ENCODE measurements at places on chromosomes 6 and 20.

DNA sequence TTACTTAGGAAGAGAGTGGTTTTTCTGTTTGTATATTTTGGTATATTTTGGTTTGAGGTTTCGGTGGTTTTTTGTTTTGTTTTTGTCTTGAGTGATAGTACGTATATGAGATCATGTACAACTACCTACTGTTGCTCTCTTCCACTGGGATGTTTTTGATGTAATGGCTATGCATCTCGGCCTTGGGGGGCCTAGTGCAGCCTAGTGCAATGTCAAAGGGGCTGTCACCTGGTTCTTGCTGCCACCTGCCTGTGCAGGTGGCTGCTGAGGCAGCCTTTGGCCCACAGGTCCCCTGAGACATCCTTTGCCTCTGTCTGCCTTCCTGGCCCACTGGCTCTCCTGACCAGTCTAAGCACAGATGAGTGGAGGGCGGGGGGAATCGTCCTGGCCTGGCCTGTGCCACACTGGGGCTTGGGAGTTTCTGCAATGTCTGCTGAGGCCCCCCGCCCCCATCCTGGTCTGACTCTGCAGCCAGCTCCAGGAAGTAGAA lies 546.6 kb downstream of the CD83 start:
- no peak for DNase-seq

DNA sequence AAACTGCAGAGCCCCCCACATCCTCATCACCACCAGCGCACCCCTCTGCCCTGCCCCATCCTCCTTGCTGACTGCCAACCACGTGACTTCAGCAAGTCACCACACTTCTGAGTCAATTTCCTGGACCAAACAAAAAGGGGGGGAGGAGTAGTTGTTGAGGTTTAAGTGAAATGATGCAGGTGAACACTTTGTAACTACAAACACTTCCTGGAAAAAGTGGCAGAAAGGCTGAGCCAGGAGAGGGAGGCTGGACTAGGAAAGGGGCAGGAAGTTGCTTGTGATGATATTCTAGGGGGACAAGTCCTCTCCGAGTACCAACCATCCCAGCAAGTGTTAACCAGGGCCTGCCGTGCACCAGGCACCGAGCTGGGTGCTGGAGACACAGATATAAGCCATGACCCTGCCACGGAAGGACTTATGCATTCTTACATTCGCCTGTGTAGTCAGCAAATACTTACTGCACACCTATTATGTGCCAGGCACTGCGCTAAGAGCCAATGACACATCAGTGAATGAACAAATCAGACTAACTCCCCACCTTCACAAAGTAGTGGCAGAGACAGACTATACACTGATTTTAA lies 67.3 kb downstream of the PREX1 start:
- DNase-seq: no peak

GRCh38 chr6:151869787-151870186 lies 62.3 kb downstream of the ESR1 start:
- DNase-seq: no peak

- DNase-seq: peak; percentile 94
Observed at GRCh38 chr6:16766043-16766536, 4.8 kb upstream of the ATXN1 start.

DNA sequence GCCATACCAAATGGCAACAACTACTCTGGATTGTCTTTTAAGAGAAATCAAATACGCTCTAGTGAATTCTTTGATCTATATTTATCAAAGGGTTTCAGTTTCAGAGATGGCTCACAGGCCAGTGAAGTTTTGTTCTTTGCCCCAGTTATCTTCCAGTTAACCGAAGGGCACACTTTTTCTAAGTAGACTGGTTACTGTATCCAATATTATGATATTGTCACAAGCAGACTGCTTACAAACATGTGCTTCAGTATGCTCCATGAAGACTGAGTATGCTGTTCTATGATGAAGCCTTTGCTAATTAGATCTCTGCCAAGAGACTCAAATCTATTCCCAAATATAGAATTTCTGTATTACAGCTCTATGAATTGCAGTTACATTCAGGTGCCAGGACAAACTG lies 181.1 kb downstream of the REV3L start:
- DNase-seq: no peak

DNA sequence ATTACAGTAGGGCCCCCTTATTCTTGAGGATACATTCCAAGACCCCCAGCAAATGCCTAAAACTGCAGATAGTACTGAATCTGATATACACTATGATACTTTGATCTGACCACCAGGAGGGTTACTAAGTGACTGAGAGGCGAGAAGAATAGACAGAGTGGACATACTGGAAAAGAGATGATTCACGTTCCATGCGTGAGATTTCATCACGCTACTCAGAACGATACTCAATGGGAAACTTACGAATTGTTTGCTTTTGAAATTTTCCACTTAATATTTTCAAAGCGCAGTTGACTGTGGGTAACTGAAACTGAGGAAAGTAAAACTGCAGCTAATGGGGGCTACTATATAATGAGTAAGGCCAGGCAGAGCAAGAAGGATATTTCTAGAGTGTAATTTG lies 60.8 kb downstream of the STX11 start:
- DNase-seq: no peak

GRCh38 chr20:5354901-5355300 lies 38.1 kb upstream of the PROKR2 start:
- peak; percentile 5 for DNase-seq

- peak; percentile 23 for DNase-seq
Observed at GRCh38 chr6:1767481-1768246, 157.9 kb downstream of the FOXC1 start.

- no peak for DNase-seq
Observed at GRCh38 chr6:104816125-104816524, 43.6 kb downstream of the HACE1 start.

DNA sequence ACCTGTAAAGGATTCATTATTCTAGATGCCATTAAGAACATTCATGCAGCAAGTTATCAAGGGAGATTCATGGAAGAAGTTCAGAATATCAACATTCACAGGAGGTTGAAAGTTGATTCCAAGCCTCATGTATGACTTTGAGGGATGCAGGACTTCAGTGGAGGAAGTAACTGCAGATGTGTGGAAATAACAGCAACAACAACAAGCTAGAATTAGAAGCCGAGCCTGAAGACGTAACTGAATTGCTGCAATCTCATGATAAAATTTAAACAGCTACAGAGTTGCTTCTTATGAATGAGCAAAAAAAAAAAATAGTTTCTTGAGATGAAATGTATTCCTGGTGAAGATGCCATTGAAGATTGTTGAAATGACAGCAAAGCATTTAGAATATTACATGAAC lies 73.3 kb upstream of the NXT1 start:
- no peak for DNase-seq

- no peak for DNase-seq
Observed at GRCh38 chr20:30485331-30486102, 771.9 kb upstream of the DEFB115 start.

DNA sequence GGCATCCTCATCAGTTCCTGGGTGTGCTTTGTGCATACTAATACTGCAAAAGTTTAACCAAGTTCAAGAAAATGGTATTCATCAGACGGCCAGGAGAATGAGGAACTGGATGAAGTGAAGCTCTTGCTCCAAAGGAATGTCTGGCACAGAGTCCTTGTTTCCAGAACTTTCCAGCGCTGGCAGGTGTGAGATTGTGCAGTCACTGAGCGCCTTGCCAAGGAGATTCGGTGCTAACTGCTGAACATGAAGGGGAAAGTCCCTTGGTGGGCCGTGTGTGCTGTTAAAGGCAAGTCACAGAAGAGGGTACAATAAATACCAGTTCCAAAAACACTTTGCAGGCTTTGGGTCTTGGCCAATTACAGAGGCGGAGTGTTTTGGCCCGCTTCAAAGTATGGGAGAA lies 262.3 kb upstream of the SOX4 start:
- DNase-seq: no peak

- no peak for DNase-seq
Observed at GRCh38 chr20:19769507-19769906, 11.4 kb downstream of the RIN2 start.

DNA sequence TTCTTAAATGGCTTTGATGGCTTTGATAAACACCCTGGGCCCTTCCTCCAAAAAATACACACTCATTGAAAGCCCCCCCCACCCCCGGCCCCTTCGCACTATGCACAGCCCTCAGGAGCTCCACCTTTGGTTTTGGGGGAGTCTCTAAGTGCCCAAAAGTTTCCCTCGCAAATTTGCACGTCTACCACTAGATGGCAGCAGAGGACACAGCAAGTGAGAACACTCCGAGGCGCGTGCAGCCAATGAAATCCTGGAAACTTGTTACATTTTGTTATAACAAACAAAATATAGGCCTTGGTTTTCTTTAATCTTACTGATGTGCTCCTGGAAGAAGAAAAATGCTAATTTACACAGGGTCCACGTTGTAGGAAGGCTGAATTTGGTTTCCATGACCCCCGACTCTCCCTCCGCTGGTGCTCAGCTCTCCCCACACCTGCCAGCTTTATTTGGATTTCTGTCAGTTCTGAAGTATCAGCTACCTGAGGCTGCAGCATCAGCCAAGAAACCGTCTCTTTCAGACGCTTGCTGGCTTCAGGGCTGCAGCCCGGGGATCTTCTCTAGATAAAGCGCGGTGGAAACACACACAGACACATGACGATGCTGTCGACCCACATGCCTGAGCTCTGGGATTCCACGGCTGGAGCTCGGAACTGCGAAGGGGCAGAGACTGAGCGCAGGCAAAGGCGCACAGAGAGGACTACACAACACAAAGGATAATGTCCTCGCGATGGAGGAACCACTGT lies 148.3 kb upstream of the RPS6KA2 start:
- peak; percentile 70 for DNase-seq

GRCh38 chr20:62063315-62063980 lies 2.2 kb downstream of the TAF4 start:
- DNase-seq: peak; percentile 64

- no peak for DNase-seq
Observed at GRCh38 chr20:4370851-4371250, 350.9 kb upstream of the PRND start.

GRCh38 chr6:168231393-168231957 lies 88.1 kb downstream of the DACT2 start:
- no peak for DNase-seq

DNA sequence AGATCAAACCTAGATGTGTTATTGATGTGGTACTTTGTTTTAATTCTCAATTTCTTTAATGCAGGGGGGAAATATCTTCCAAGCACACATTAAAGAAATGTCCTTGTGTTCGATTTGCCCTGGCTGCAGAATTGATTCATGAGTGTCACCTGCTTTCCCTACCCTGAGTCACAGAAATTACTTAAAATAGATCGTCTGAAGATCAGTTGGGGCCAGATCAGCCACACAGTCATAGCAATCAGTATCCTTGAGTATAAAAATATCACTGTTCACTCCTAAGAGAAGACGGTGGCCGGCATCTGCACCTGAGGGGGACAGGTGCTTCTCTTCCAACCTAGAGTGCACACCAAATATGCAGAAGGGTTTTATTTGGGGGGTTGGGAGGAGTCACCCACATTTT lies 115.2 kb upstream of the RIN2 start:
- DNase-seq: no peak

DNA sequence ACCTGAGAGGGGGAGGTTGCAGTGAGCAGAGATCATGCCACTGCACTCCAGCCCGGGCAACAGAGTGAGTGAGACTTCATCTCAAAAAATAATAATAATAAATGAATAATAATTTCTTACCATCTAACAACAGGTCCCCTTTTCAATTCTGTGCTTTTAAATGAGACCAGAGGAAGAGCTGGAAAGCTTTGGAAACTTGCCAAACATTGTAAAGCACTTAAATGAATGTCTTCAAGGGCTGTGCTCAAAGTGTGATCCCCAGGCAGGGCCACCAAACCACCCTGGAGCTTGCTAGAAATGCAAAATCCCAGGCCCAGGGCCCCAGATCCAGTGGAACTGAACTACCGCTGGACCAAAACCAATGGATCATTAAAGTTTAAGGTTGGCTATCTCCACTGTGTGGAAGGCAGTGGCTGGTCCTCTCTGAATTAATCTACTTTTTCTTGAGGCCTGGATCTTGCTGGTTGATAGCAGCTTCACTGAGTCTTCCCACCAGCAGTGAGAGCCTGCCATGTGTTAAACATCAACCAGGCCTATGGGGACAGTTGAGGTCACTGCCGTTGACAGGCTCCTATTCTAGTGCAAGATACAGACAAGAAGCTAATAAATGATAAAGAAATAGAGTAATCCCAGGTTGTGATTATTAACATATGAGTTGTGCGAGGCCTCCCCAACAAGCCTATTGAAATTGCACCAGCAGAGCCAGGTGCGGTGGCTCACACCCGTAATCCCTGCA lies 23.7 kb upstream of the TFAP2C start:
- no peak for DNase-seq

DNA sequence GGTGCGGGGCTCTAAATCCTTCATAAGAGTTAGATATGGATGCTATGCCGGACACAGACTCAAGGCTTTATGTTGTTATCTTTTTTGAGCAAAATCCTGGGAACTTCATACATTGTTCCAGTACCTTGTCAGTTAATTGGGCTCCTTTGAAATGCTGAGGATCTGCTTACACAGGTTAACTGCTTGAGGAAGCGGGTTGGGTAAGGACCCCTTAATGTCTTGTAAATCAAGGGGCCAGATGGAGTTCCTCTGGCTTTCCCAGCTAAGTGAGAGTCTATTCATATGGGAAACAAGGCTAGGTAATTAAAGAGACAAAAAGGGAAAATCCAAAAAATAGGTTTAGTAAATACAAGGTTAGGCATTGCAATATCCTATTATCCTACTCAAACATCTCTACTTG lies 141.5 kb downstream of the OR2B2 start:
- DNase-seq: no peak

GRCh38 chr20:2156666-2157624 lies 55.3 kb downstream of the STK35 start:
- DNase-seq: no peak

DNA sequence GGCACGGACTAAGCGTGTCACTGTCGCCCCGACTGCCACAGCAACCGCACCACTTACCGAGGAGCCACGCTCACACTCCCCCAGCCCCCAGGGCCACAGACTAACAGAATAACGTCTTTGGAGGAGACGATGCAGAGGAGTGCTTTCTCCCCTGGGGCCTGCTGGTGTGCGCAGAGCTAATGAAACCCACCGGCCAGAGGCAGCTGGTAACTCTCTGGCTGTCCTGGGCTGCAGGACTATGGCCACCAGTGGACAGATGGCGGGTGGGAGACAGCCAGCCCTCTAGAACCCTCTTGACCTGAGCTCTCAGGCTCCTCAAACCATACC lies 228.0 kb downstream of the DLL1 start:
- no peak for DNase-seq

GRCh38 chr6:167589615-167589940 lies 237.1 kb upstream of the AFDN start:
- DNase-seq: no peak

- peak; percentile 43 for DNase-seq
Observed at GRCh38 chr6:108667993-108668392, 107.3 kb downstream of the FOXO3 start.

DNA sequence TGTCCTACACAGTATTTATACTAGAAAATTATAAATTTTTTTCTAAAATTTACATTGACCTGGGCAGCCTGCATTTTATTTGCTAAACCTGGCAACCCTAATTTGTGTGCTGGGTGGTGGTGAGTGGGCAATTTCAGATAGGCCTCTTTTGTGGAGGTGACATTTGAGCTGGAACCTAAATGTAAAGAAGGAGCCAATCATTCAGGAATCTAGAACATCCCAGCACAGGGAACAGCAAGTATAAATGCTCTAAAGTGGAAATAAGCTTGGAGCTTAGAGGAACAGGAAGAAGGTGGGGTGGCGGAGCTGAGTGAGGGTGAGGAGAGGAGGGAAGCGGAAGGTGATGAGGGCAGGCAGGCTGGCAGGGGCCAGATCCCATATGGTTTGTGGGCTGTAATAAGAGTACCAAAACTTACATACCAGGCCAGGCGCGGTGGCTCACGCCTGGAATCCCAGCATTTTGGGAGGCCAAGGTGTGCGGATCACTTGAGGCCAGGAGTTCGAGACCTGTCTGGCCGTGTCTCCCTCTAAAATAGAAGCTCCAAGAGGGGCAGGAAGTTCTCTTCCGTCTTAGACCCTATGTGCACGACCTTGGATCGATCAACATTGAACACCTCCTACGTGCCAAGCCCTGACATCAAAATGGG lies 549 bp upstream of the CSE1L start:
- DNase-seq: no peak
